HCEC 1CT (cell line): ENCODE measurements at places on chromosomes 11 and 22.
A peak's percentile ranks its signal among the peaks of the same experiment; 100 is the strongest.

GRCh38 chr11:73753938-73754337 lies 6.9 kb downstream of the RAB6A start:
- no peak for DNase-seq

DNA sequence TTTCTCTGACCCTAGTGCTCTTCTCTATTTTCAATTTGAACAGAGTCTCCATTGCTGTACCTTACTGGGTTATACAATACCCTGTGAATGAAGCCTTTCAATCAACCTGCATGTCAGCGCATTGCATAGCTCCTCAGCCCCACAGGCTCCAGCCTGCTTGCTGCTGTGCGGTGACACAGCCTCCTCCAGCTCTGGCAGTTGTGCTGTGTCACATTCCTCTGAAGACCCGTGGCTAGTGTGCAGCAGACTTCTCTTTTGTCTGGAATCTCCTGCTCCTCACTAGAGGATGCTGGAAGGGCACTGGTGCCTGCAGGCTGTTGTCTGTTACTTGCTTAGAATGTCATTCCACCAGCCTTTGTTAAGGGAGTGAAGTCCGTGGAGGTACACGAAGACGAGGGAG lies 390.1 kb upstream of the B3GAT1 start:
- DNase-seq = no peak

DNA sequence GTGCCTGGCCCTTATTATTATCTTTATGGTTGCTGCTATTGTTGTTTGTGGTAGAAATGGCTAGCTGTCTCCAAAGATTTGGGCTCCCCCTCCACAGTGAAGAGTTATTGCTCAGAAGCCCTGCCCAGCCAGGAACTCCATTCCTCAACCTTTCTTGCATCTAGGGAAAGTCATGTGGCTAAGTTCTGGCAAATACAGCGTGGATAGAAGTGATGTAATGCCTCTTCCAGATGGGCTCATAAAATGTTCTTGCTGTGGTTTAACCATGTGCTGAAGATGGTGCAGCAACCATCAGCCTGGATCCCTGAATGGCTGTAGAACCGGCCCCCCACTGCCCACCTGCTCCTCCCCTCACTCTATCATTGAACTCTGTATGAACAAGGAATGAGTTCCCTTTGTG lies 203.5 kb upstream of the E2F8 start:
- DNase-seq = peak; percentile 75

GRCh38 chr11:8871171-8871775 lies 39.7 kb upstream of the AKIP1 start:
- peak; percentile 93 for DNase-seq

DNA sequence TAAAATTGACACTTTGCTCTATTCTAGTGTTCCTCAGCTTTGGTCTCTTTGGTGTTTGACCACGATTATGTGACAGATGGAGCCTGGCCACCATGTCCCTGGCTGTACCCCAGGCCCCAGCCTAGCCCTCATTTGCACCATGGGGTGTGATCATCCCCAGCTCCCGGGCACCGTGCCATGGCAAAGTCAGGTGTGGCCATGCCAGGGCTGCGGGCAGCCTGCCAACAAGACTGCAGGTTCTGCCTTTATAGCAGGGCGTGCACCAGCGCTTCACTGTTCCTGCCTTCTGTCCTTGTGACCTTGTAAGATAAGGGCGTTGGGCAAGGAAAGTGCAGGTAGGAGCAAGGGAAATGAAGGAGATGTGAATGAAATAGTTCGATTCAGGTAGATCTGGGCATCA lies 22.4 kb upstream of the APOBEC3A start:
- DNase-seq = no peak

DNA sequence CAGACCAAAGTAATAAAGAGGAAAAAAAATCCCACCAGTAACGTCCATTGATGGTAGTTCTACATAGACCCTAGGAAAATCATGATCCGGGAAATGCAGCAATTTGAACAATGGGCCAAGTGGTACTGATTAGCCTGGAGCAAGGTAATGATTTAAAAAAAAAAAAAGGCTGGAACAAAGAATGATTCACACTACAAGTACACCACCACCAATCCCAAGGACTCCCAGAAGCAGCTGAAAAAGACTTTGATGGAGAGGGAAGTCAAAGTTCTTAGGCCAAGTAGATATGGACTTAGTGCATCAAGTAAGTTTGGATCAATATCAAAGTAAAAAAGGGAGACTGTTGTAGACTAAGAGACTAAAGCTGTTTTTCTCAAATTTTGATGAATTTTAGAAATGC lies 11.8 kb downstream of the KCTD14 start:
- no peak for DNase-seq

- no peak for DNase-seq
Measured at GRCh38 chr11:112776834-112777233, 184.4 kb upstream of the NCAM1 start.

DNA sequence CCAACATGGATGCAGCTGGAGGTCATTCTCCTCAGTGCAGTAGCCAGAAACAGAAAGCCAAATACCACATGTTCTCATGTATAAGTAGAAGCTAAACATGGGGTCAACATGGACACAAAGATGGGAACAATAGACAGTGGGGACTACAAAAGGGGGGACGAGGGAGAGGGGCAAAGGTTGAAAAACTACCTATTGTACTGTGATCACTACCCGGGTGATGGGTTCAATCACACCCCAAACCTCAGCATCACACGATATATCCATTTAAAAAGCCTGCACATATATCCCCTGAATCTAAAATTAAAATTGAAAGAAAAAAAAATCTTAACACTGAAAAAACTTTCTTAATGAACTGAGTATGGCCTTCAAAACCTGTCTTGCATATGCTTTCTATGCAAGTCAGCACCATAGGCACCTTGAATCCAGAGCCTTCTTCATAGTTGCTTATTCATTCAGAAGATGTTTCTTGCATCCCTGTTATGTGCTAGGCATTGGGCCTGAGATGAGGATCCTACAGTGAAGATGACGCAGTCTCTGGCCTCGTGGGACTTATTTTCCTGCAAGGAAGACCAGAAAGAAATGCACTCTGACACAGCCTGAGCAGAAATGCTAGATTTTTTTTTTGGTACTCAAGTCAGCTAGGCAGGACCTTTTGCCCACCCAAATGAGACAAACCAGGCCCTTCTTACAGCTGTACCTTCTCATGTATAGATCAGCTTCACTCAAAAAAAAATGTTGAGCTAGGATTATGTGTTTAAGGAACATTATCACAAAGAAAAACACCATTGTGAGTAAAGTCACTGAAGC lies 21.0 kb downstream of the NNMT start:
- no peak for DNase-seq

DNA sequence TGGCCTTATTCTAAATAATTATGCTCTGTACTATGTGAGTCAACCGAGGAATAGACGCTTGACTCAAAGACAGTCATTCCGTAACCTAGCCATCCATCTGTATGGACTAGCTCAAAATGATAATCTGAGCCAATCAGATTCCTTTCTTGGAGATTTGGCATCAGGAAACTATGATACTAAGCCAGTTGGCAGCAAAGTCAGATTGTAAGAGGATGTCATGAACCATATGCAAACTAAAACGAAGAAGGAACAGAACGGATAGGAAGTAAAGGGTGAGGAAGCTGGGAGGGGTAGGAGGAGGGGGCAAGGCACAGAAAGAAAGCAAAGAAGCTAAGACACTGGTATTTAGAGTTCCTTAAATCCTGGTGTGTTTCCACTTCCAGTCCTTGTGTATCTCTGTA lies 10.7 kb upstream of the SESN3 start:
- DNase-seq = peak; percentile 14

DNA sequence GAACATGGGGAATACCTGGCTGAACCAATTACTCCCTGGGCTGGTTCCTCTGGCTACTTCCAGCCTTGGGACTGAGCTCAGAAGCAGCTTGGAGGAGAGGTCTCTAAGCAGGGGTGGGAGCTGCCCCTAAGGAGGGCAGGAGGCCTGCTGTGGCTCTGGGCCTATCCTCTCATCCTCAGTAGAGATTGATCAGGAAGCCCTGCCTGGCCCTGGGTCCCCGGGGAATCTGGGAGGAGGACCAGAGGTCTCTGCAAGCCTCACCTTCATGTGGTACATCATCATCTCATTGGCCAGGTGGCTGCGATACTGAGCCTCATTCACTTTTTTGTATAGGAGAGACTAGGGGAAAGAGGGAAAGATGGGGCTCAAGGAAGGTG lies 91.1 kb downstream of the PDE2A start:
- no peak for DNase-seq

- no peak for DNase-seq
Measured at GRCh38 chr22:17334059-17334458, 35.2 kb upstream of the CECR2 start.

DNA sequence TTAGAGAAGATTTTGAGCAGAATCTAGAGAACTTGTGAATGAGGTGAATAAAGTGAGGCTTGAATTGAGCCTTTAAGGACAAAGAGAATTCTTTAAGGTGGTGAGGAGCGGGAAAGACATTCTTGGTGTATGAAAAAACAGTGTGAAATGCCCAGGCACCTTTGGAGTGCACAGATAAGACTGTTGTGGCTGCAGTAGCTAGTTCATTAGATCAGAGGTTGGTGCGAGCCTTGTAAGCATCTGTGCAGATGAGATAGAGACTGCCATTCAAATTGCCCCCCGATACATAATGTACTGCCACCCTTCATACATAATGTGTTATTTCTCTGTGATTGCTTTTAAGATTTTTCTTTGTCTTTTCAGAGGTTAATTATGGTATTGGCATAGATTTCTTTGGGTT lies 31.3 kb downstream of the ATXN10 start:
- no peak for DNase-seq

DNA sequence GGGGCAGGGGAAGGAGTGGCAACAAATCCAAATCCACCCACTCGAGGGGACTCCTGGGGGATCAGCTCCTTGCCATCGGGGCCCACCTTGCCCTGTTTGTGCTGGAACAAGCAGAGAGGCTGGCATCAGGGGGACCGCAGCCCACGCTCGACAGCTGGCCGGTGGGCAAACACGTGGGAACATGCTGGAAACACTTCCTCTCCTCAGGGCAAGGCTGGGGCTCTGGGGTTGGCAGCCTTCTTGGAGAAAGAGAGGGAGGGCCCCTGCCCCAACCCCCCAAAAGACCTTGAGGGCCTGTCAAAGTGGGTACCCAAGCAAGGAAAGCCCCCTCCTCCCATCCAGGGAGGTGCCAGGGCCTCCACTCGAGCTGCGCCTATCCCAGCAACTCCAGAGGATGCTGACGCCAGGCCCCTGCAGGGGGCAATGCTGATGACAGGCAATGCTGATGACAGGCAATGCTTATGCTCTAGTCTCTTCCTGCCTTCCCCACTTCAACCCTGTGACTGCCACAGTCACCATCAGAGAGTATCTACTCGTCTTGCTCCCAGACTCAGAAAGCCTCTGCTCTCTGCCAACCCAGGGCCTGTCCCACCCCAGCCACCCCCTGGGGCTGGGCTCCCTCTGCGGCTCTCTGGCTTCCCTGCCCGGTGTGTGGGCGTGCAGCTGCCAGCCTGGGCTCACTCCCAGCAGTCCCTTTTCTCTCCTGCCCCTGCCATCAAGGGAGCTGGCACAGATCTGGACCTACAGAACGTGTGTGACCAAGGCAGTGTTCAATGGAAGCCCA lies 6.0 kb downstream of the ESS2 start:
- no peak for DNase-seq

DNA sequence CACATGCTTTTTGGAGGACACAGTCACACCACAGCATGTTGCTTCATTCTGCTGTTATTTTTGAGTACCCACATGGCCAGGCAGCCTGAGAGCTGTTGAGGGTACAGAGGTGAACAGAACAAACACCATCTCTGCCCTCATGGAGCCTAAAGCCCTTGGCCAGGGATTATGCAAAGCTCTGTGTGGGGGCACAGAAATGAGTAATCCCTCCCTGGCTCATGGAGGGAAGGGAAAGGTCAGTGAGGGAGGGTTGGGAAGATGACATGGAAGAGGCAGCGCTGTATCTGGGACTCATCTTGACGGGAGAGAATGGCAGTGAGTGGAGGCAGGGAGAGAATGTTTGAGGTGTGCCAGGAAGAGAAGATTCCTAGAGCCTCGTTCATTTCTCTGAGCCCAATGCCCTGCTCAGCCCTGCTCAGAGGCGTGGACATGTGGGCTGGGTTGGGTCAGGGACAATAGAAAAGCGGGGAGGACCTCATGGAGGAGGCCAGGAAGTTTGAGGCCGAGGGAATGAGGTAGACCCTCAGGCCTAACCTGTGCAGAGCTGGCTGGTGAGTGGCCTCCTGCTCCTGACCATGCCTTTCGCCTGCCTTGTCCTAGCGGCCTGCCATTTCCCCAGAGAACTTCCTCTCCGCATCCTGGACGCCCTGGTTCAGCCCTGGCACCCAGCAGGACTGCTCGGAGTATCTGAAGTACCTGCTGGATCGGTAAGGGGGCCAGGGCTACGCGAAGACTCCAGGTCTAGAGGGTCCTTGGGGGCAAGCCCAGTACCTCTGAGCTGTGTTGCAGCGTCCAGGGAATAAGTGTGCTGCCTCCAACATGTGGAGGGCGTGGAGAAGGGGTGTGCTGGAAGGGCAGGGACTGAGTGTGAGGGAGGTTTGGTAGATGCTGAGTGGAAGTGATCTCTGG lies 19.8 kb downstream of the USP35 start:
- DNase-seq = no peak

- peak; percentile 87 for DNase-seq
Measured at GRCh38 chr11:9613830-9614762, 40.6 kb downstream of the WEE1 start.
